ENCODE measurements at places on chromosomes 1 and 21. TPM values are rescaled to one million over a fixed set of nuclear protein-coding genes. Genes with fewer than 3 reads are reported as not detected.

- H3K36me3 ChIP-seq = no peaks in the 10 kb centered on the region
- H3K27me3 ChIP-seq = peaks cover 23% of the 10 kb centered on the region
- no peak for DNase-seq
- no peak overlapping the region for H3K4me3 ChIP-seq
- H3K27ac ChIP-seq = no peak overlapping the region
- H3K4me1 ChIP-seq = no peaks in the 10 kb centered on the region
Measured at GRCh38 chr1:197862671-197863070, 39.8 kb upstream of the C1orf53 start.

GRCh38 chr1:24946861-24947658 is 17.0 kb upstream of the RUNX3 start:
- no peaks in the 10 kb centered on the region for H3K27me3 ChIP-seq
- H3K27ac ChIP-seq = peak overlapping the region; percentile 75
- peaks cover 59% of the 10 kb centered on the region for H3K4me1 ChIP-seq
- H3K4me3 ChIP-seq = no peak overlapping the region

- no peak overlapping the region for H3K4me3 ChIP-seq
- DNase-seq = no peak
- H3K4me1 ChIP-seq = peaks cover 8% of the 10 kb centered on the region
- no peak overlapping the region for H3K27ac ChIP-seq
- H3K36me3 ChIP-seq = peaks cover 2% of the 10 kb centered on the region
Measured at GRCh38 chr1:111582016-111582415, 37.6 kb upstream of the RAP1A start.

DNA sequence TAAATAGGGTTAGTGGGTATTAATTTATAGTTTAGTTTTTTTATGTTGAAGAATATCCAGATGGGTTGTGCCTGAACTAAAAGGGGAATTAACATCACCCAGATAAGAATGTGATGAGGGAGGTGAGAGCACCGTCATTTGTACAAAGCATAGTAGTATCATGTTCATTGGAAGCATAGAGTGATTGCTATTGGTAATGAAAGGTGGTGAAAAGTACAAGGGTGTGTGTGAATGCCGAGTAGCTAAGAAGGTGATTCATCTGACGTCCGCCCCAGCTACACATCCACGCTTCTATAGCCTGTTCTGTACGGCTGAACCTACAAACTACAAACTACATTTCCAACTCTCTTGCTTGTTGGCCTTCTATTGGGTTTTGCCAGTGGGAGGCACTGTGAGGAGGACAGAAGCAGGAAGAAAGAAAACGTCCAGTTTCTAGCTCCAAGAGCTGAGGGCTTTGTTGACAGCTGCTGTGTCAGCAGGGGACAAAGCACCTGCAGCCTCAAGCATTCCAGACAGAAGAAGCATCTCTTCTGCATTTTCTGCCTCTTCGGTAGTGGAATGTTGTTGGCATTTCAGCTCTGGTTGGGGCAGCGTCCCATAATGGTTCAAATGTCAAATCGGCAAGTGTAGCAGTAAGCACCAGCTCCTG is 404.8 kb downstream of the KCTD3 start:
- H3K36me3 ChIP-seq = no peaks in the 10 kb centered on the region
- no peaks in the 10 kb centered on the region for H3K4me1 ChIP-seq
- no peaks in the 10 kb centered on the region for H3K27me3 ChIP-seq
- H3K4me3 ChIP-seq = no peak overlapping the region

The OPRD1 gene
- total RNA-seq = not detected

- no peaks in the 10 kb centered on the region for H3K27me3 ChIP-seq
- DNase-seq = peak; percentile 72
- no peaks in the 10 kb centered on the region for H3K36me3 ChIP-seq
- H3K4me1 ChIP-seq = peaks cover 3% of the 10 kb centered on the region
- peak overlapping the region; percentile 13 for H3K4me3 ChIP-seq
- H3K27ac ChIP-seq = no peak overlapping the region
Measured at GRCh38 chr1:59903141-59903754, 23.3 kb downstream of the CYP2J2 start.

DNA sequence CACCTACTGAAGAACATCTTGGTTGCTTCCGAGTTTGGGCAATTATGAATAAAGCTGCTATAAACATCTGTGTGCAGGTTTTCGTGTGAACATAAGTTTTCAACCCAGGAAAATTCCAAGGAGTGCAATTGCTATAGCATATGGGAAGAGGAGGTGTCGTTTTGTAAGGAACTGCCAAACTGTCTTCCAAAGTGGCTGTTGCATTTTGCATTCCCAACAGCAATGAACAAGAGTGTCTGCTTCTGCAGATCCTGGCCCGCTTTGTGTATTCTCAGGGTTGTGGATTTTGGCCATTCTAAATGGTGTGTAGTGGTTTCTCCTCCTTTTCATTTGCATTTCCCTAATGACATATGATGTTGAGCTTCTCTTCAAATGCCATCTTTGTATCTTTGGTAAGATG is 23.8 kb downstream of the GNG4 start:
- H3K27ac ChIP-seq = no peak overlapping the region
- DNase-seq = no peak
- H3K4me1 ChIP-seq = peaks cover 21% of the 10 kb centered on the region
- H3K4me3 ChIP-seq = no peak overlapping the region

DNA sequence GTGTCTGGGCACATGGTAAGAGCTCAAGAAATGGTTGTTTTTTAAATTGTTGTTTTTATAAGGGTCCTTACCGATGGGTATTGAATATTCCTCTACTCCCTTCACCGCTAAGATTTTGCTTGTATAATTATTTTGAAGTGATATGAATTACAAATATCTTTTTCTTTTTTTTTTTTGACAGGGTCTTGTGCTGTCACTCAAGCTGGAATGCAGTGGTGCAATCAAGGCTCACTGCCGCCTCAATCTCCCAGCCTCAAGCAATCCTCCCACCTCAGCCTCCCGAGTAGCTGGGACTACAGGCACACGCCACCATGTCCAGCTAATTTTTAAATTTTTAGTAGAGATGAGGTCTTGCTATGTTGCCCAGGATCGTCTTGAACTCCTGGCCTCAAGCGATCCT is 27.1 kb upstream of the RAB3GAP2 start:
- H3K36me3 ChIP-seq = no peaks in the 10 kb centered on the region
- H3K27me3 ChIP-seq = peaks cover 17% of the 10 kb centered on the region
- no peak for DNase-seq
- H3K4me1 ChIP-seq = peaks cover 5% of the 10 kb centered on the region
- H3K27ac ChIP-seq = no peak overlapping the region
- H3K4me3 ChIP-seq = no peak overlapping the region

DNA sequence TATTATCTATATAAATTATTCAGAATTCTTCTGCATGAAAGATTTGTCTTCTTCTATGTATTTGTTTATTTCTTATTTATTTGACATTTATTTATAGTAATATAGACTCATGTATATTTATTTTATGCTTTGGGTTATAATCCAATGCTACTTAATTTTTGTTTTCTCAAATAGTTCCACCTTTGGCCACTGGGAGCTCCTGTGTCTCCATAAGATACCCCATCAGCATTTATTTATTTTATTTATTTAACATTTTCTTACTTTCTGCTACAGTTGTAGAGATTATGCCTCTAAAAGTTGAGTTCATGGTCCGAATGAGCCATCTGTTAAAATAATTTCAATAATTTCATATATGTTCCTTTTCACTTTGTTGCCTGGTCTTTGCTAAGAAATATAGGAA is 289.4 kb downstream of the ADGRL2 start:
- no peaks in the 10 kb centered on the region for H3K4me1 ChIP-seq
- peaks cover 2% of the 10 kb centered on the region for H3K27me3 ChIP-seq
- no peak overlapping the region for H3K4me3 ChIP-seq
- H3K27ac ChIP-seq = no peak overlapping the region

GRCh38 chr1:75305061-75305460 is 170.9 kb downstream of the LHX8 start:
- H3K4me1 ChIP-seq = no peaks in the 10 kb centered on the region
- H3K4me3 ChIP-seq = no peak overlapping the region
- H3K36me3 ChIP-seq = no peaks in the 10 kb centered on the region
- no peaks in the 10 kb centered on the region for H3K27me3 ChIP-seq

- peaks cover 5% of the 10 kb centered on the region for H3K27me3 ChIP-seq
- H3K4me1 ChIP-seq = no peaks in the 10 kb centered on the region
- DNase-seq = no peak
- no peak overlapping the region for H3K4me3 ChIP-seq
- no peaks in the 10 kb centered on the region for H3K36me3 ChIP-seq
- H3K27ac ChIP-seq = no peak overlapping the region
Measured at GRCh38 chr1:185926588-185926987, 192.4 kb downstream of the HMCN1 start.

The ZNF436 gene
- 5.2 TPM for total RNA-seq

All from activated CD4-positive, alpha-beta T cell treated with anti-CD3 and anti-CD28 coated beads, Interleukin-2, amount 10 ng/mL, durations not matched to agents 24 days and 14 days (primary cell).